Naive thymus-derived CD4-positive, alpha-beta T cell (primary cell): ENCODE measurements at places on chromosomes 16 and 17.

DNA sequence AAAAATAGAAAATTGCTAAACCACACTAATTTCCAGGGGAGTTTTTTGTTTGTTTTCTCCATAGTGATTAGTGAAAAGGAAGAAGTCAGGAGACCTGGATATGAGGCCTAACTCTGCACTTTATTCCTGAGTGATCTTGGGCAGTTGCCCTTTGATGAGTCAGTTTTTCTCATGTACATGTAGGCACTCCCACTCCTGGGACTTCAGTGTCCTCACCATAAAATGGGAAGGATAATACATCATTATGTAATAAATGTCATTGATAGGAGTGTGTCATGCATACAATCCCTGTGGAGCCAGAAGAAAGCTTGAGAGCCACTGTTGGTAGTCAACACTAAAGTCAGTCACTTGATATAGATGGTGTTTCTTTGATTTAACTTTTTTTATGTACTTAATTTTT, 32.5 kb downstream of the WIPF2 start:
- H3K4me1 ChIP-seq, result no peaks in the 10 kb centered on the region
- peaks cover 6% of the 10 kb centered on the region for H3K36me3 ChIP-seq
- no peak overlapping the region for H3K4me3 ChIP-seq
- DNase-seq, result no peak
- H3K27me3 ChIP-seq, result no peaks in the 10 kb centered on the region

- H3K27me3 ChIP-seq, result no peaks in the 10 kb centered on the region
- H3K4me3 ChIP-seq, result no peak overlapping the region
- no peaks in the 10 kb centered on the region for H3K4me1 ChIP-seq
- H3K27ac ChIP-seq, result no peak overlapping the region
- DNase-seq, result no peak
- no peaks in the 10 kb centered on the region for H3K36me3 ChIP-seq
These were observed 130.4 kb downstream of the TANC2 start for GRCh38 chr17:63096426-63096825.

- DNase-seq, result no peak
- H3K4me1 ChIP-seq, result no peaks in the 10 kb centered on the region
- no peak overlapping the region for H3K27ac ChIP-seq
- H3K36me3 ChIP-seq, result no peaks in the 10 kb centered on the region
These were observed 115.1 kb downstream of the PPM1E start for GRCh38 chr17:58870747-58871146.

DNA sequence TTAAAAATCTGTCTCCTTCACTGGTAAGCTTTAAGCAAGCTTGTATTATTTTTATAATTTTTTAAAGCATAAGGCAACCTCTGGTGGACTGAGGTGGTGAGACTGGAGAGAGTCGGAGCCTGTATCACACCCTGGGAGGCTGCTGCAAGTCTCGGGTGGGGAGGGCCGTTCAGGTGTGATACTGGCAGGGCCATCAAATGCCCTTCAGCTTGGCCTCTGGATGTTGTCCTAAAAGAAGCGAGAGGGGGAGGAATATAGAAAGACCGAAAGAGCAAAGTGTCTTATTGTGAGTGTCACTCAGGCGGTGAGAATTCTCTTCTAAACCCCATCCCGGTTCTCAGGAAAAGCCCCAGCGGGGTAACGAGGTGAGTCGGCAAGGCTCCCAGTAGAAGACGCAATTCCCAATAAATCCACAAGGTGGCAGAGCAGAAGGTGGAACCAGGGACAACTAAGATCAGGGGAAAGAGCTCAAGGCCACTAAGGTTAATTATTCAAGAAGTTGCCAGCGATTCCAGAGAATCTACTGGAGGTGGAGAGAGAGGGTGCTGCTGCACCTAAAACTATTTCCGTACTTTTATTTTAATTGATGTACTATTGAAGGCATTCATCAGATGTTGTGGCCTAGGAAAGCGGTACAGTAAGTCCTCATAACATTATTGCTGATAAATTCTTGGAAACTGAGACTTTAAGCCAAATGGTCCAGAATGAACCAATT, 14.1 kb downstream of the C17orf67 start:
- H3K27me3 ChIP-seq, result no peaks in the 10 kb centered on the region
- no peak overlapping the region for H3K27ac ChIP-seq
- no peaks in the 10 kb centered on the region for H3K36me3 ChIP-seq
- H3K4me3 ChIP-seq, result no peak overlapping the region
- DNase-seq, result peak; percentile 73

- no peaks in the 10 kb centered on the region for H3K36me3 ChIP-seq
- H3K27me3 ChIP-seq, result no peaks in the 10 kb centered on the region
- H3K4me1 ChIP-seq, result no peaks in the 10 kb centered on the region
- no peak overlapping the region for H3K27ac ChIP-seq
- no peak for DNase-seq
These were observed 151.0 kb downstream of the SEC14L1 start for GRCh38 chr17:77291591-77292386.
